ENCODE measurements at places on chromosomes 13 and 19.
A peak's percentile ranks its signal among the peaks of the same experiment; 100 is the strongest.

DNA sequence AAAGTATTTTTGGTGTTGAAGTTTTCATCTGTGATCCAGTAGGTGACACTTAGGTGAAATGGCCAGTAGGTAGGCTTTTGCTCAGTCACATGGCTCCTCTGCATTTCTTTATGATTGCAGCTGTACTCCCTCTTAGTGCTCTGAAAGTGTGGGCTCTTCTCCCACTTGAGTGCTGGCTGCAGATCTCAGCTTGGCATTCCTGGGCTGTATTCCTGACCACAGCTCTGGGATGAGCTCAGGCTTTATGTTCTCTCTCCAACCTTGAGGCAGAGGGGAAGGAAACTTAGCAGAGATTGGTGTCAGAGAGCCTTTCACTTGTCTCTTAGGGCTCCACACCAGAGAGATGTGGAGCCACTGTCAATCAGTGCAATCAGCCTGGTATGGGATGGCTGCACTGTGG lies 254.3 kb downstream of the NDFIP2 start:
- no peak for DNase-seq

DNA sequence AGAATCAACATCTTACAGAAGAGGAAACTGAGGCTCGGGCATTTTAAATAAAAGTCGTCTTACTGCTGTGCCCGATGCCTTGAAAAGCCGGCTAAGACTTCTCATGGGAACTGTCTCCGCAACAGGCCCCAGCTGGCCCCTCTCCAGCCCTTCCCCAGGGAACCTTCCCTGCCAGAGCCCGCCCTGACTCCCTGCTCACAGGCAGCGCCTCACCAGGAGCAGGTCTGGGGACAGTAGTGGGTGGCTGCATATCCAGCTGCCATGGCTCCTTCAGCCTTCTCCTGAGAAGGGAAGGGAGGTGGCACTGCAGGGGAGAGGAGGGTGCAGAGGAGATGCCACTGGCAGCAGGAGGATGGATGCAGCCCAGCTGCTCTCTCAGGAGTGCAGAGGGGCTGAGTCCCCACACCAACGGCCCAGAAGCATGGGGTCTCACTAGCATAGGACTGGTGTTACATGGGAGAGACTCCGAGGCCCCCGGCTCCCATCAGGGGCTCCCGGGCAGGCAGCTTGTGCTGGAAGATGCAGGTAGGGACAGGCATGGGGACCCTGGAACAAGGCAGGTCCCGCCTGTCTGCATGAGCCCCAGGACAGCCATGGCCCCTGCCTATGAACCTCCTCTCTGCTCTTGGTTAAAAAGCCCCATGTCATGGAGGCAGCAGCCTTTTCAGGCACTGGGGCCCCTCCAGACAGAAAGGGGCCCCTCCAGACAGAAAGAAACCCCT lies 216.4 kb upstream of the SGCG start:
- no peak for DNase-seq

- no peak for DNase-seq
Measured at GRCh38 chr13:109569958-109570711, 216.2 kb downstream of the IRS2 start.

DNA sequence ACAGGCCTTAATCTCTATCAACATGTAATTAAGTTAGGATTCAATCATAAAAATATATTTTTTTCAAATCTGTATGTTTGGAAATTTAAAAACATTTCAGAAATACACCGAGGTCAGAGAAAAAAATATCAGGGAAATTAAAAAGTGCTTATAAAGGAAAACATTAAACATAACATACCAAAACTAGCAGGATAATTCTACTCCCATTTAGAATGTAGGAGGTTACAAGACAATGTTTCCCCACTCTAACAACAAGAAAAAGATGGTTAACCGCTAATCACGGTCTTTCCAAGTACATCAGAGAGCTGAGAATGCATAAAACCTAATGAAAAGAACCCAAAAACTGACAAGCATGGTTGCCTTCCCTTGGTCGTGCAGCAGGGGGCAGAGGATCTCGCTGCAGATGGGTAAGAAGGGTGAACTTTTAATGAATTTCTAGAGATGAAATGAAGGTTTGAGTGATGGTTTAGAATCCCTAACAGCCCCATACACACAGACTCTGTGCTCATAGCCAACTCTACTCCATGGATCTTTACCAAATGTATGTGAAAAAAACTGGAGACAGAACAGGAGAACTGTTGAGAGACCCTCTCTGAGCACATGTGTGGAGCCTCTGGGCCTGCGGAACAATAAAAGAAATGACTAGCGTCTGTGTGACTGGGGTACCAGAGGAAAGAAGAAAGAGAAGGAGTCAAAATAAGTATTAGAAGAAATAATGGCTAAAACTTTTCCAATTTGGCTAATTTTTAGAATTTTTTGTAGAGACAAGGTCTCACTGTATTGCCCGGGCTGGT lies 51.3 kb upstream of the LSM14A start:
- DNase-seq = no peak

- no peak for DNase-seq
Measured at GRCh38 chr13:98169331-98169730, 7.7 kb downstream of the RNF113B start.

GRCh38 chr13:92745258-92745657 lies 481.3 kb upstream of the GPC6 start:
- no peak for DNase-seq

DNA sequence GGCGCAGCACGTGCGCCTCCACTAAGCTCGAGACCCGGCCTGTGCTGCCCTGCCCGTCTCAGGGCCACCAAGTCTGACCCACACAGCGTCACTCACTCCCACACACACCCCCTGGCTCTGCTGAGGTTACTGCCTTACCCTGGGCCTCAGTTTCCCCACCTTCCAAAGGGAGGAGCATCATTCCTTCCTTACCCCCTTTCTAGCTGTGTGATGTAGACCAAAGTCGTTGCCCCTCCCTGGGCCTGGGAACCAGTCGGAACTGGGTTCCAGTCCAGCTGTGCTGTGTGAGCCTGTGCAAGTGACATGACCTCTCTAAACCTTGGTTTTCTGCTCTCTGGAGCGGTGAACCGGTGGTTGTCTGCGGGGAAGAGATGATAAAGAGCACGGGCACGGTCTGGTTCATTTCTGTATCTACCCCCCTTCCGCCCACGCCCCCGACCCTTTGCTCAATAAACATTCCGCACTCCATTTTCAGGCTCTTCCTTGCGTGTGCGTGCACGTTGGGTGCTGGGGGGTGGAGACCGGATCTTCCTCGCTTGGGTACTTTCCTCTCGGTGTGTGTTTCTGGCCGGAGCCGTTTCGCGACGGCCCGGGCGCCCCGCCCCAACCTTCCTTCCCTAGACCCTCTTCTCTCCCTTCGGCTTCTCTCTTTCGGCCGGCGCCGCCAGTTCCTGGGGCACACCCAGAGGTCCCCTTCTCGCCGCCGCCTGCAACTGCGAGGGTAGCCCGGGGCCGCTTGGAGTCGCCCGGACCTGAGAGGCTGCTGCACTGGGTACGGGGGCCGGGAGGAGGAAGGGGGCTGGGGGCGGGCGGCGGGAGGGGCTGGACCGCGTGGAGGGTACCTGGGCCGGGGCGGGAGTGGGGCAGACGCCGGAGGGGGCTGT lies at the start of gene ZNF581:
TSS of gene ZNF581 (plus strand) at position 647 of the 884 bp plus-strand sequence. CDS start 923 bp downstream, outside the sequence.
- DNase-seq = no peak

DNA sequence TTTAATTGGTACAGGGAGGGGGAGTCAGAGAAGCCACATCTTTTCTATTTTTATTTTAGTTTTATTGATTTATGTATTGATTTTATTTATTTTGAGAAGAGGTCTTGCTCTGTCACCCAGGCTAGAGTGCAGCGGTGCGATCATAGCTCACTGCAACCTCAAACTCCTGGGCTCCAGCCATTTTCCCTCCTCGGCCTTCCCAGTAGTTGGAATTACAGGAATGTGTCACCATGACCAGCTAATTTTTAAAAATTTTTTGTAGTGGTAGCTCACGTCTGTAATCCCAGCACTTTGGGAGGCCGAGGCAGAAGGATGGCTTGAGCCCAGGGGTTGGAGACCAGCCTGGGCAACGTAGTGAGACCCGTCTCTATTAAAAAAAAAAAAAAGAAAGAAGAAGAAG lies 4.1 kb downstream of the IL27RA start:
- DNase-seq = no peak

- no peak for DNase-seq
Measured at GRCh38 chr19:21569494-21569865, 64.1 kb downstream of the ZNF429 start.

DNA sequence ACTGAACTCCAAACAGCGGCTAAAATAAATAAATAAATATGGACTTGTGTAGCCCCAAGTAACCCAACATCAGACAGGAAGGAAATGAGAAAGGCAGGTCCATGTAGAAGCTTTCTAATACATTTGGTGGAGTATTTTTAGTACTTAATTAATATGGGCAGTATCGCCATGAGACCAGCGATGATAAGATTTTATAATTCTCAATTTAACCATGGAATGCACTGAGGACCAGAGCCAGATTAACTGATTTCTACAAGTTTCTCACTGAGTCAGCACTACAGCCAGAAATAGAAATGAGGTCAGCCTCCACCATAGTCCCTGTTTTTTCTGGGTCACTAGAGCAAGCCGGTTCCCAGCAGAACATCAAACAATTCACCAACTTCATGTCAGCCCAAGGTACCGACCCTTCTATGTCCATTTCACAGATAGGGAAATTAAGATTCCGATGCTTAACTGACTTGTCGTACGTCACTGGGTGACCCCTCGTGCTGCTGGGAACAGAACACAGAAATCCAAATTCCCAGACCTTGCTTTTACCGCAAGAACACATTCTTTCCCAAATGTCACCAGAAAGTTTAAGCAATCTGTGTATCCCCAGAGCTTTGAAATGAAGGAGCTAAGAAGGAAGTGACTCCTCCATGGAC lies 90.4 kb downstream of the COL4A1 start:
- DNase-seq = peak; percentile 83

- DNase-seq = peak; percentile 69
Measured at GRCh38 chr13:20144141-20144850, 16.6 kb downstream of the GJA3 start.

GRCh38 chr19:30183807-30184490 lies 188.2 kb upstream of the ZNF536 start:
- DNase-seq = no peak
